ENCODE measurements at places on chromosomes 2 and 18.
A peak's percentile ranks its signal among the peaks of the same experiment; 100 is the strongest.

DNA sequence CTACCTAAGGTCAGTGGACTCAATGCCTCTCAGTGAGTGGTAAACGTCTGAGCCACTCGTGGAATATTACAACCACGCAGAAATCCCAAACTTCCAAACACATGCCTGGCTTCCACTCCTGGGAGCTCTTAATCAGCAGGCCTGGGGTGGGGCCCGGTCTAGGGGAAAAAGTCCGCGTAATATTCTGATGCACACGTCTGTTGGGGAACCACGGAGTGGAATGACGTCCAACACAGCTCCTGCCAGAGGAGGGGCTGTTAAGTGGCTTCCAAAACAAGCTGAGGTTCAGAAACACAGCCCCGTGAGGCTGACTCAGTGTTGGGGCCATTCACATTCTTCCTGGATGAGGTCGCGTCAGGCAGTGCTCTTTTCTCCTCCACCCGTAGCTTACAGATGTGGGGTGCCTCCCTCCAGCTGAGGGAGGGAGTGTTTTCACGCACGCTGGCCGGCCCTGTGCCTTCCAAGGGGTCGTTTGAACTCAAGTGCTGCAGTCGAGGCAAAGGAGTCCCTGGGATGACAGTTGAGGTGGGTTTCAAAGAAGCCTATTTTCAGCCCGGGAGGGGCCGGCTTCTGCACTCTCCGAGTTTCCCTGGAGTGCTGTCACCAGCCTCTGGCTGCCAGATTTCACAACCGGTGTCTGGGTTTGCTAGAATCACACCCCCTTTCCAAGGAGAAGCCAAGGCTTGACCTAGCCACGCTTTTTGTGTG is 73.1 kb downstream of the ACKR3 start:
- DNase-seq, result peak; percentile 19

DNA sequence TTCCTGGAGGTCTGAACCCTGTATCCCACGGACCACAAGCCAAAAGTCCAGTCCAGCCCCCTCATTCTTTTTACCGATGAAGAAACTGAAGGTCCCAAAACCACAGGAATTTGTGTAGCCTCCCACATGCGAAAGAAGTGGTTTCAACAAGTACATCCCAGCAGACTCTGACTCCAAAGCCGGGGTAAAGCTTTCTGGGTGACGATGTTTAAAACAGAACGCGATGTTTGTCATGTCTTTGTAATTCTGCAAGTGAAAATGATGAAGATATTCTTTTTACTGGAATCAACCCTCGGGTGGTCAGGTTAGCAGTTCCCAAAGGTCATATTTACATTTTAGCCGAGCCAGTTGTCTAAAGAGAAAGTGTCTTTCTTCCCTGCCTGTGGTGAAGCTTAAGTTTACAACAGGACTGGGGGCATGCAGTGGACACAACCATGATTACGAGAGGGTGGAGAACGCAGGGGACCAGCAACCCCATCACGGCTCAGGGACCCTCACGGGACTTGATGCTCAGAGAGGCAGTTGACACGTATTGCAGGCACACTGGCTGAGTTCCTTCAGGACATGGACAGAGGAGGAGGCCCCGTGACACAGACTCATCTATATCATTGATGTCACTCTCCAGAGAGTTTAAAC is 17.8 kb upstream of the TMEM131 start:
- DNase-seq, result no peak

DNA sequence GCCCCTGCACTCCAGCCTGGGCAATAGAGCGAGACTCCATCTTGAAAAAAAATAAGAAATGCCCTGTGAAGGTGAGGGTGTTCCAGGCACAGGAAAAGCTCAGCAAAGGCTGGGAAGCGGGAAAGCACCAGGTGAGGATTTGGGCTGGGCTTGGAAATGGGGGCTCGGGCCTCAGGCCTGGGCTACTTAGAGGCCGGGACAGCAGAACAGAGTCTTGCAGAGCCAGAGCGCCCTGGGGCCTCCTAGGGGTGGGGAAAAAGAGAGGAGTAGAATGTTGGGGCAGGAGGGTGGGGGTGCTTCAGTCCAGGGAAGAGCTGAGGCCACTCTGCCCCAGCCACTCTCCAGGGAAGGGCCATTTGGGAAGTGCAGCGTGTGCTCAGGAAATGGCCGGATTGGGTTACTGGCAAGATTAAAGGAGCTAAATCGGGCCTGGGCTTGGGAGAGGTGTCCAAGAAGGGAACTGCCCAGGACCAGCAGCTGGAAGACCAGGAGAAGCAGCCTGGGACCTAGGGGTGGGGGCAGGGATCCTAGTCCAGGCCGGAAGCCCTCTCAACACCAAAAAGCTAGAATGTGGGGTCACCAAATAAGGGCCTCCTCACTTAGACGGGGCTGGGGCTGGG is 13.8 kb upstream of the DES start:
- DNase-seq, result no peak

GRCh38 chr18:39638224-39638623 is 2072.6 kb upstream of the CELF4 start:
- DNase-seq, result no peak

DNA sequence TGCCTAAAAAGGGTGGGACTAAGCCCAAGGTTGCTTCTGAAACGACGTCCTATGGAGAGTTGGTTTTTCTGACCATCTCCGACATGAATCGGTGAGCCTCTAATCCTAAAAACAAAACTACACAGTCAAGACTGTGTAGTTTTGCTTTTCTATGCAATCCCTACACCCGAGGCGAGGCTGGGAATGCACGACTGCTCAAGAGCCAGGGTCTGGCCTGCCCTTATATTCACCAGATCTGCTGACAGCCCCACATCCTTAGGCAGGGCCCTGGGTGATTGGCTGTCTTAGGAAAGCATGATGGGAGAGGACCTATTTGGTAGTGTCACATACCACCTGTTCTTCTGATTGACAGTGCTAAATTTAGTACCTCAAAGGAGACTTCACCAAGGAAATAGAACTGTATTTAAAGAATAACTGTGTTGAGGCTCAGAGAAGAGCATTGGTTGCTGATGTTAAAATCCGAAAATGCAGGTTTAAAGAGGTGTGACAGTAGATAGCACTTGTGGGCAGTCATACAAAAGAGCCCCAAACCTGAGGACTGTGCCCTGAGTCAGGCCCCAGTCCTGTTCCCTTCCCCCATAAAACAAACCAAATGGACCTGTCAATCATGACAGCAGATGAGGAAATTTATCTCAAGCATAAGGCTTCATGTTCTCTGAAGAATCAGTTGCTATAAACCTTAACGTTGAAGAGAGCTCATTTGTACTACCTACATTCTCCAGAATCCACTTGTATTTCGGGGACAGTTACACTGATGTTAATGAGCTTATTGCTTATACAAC is at the start of gene TTN:
TTN (minus strand) TSS at position 197 of the 782 bp plus-strand sequence. CDS start 2,781 bp downstream, outside the sequence.
- no peak for DNase-seq

DNA sequence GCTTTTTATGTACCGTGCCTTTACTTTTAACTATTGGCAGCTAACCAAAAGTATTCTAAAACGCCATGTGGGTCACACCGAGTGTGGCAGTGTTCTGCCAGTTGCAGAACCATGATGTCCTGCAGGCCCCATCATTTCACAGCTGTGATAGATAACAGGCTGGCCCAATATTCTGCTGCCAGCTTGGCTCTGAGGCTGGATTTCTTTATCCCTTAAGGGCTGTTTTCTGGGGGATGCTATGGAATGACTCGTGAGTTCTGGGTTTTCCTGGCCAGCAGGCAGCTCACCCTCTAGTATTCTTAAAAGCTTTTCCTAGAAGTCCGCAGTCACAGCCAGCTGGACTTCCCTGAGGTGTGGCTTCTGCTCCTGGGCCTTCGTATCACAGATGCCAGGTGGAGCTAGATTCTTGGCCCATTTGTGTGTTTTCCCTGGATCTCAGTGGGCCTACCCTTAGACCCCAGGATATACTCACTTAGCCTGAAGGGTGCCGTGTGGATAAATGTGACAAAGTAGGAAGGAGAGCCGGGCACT is 41.0 kb downstream of the FHOD3 start:
- no peak for DNase-seq

DNA sequence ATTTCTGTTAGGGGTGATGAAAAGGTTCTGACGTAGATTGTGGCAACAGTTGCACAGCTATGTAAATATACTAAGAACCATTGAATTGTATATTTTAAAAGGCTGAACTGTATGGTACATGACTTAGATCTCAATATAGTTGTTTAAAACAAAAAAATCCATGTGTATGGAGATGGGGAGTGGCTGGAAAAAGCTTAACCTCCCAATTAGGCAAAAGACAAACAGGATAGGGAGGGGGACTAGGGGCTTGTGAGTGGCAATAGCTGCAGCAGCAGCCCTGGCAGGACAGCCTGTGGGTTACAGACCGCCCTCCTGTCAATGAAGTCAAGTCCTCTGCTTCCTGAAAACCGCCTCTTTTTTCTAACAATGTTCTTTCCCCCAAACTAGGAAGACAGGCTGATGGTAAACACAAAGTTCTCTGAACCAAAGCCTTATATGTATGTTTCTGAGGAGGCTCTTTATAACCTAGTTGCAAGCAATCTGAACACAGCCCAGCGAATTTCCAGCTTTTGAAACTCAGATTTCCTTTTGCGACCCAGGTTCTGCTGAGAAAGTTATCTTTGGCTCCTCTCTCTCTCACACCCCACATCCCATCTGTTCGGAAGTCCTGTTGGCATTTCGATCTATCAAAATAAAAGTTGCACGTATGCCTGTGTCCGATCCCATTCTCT is 10.3 kb downstream of the ATP8B1 start:
- no peak for DNase-seq

DNA sequence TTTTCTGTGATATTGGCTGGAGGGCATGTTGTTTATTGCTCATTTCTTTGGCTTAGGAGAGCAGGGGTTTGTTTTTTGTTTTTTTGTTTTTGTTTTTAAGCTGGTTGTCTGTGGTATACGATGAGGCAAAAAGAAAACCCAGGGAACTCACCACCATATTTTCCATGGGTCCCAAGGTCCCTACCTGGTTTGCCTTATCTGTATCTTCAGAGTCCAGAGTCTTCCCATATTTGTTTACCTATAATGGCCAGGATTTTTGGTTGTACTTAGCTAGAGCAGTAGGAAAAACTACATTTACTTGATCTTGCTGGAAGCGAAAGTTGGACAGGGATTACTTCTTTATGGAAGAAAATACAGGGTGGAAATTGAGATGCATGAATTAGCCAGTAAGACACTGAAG is 9.5 kb downstream of the LCLAT1 start:
- DNase-seq, result no peak

DNA sequence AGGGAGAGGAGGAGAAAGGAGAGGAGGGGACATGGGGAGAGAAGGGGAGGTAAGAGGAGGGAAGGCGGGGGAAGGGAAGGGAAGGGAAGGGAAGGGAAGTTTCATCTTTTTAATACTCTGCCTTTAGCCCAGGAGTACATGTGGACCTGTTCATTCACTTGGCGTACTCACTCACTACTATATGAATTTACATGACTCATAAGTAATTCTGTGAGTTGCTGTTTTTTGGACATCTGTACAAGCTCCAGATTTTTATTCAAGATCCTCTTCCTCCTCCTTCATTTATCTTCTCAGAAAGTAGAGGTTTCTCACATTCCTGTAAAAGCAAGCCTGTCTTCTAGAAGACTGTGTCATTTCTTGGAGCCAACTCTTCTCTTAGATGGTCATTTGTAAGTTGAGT is 84.6 kb downstream of the RDH14 start:
- no peak for DNase-seq

- DNase-seq, result no peak
Observed at GRCh38 chr2:162060532-162060931, 13.5 kb downstream of the DPP4 start.

- no peak for DNase-seq
Observed at GRCh38 chr2:233423552-233423860, 69.2 kb downstream of the DGKD start.

- DNase-seq, result peak; percentile 38
Observed at GRCh38 chr18:43271593-43272432, 5.5 kb downstream of the SYT4 start.

GRCh38 chr2:230942920-230943896 is 18.2 kb upstream of the GPR55 start:
- peak; percentile 51 for DNase-seq

DNA sequence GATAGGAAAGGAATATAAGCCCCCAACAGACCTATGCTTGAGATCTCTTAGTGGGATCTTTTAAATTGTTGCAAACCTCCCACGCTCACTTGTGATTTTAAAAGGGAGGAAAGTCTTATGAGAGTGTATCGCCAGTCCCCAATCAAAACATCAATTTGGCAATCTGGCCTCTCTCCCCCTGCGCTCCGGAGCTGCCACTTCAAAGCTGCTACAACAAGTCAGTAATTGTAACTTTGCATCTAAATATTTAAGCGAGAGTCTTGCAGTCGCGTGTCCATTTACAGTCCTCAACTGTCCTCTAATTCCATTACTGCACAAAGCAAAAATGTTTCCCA is 8.4 kb downstream of the PAX3 start:
- no peak for DNase-seq

- no peak for DNase-seq
Observed at GRCh38 chr2:98736464-98736889, 5.5 kb upstream of the MGAT4A start.

- DNase-seq, result peak; percentile 88
Observed at GRCh38 chr2:113248997-113249770, 29.5 kb downstream of the PAX8 start.

DNA sequence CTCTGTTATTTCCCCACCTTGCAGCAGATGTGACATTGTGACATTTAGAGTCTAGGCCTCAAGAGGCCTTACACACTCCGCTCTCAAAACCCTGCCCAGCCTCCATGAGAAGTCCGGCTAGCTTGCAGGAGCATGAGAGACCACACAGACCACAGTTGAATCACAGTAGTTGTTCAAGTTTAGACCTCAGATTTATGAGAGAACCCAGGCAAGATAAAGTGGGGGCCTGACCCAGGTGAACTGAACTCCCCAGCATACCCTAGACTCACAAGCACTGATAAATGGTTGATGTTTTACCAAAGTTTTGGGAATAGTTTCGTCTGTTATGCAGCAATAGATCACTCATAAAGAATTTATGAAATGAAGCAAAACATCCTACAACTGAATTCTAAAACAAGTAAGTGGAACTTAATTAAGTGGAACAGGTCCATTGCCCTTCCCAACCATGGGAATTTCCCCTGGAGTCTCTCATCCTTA is 4.7 kb upstream of the STAT1 start:
- DNase-seq, result no peak

DNA sequence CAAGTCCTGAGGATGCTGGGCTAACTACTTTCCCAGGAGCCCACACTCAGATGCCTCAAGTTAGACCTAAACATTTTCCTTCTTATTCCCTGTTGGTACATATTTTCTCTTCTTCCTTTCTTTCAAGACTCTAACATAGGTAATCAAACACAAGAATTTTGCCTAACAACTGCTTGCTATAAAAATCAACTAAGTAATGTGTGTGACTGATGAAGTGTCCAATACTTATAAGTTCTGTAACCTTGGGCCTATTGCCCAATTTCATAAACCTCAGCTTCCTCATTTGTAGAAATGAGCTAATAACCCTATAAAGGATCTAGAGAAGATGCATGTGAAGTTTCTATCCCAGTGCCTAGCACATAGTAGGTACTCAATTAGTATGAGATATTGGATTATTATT is 31.6 kb upstream of the PIK3C3 start:
- no peak for DNase-seq
